ENCODE measurements at places on chromosomes 3 and 15.

- no peak for DNase-seq
Measured at GRCh38 chr15:94579286-94579685, 347.9 kb downstream of the MCTP2 start.

GRCh38 chr3:182740710-182741109, 52.6 kb upstream of the ATP11B start:
- DNase-seq, result no peak

DNA sequence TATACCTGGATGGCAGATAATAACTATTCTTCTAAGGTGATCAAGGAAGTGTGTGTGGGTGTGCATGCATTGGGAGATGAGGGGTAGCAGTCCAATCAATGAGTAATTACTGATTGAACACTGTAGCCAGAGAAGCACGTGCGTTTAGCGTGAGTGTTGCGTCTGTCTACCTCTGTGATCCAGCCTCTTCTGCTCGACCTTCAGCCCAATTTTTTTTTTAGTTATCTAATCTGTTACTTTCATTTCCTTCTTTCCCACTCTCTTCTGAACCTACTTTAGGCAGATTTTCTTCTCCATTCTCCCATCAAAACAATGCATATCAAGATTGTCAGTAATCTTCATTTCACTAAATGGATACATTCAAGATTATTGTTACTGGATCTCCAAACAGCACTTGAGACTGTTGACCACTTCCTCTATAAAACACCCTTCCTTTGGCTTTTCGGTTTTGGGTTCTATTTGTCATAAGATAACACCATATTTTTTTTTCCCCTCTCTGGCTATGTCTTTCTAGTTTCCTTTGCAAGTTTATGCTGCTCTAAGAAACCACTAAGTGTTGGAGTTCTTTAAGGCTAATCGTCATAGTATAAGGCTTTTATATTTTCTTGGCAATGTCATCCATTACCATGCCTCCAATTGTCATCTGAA, 41.0 kb downstream of the MCTP2 start:
- DNase-seq, result no peak

- DNase-seq, result no peak
Measured at GRCh38 chr3:10936686-10937085, 55.9 kb upstream of the SLC6A1 start.

DNA sequence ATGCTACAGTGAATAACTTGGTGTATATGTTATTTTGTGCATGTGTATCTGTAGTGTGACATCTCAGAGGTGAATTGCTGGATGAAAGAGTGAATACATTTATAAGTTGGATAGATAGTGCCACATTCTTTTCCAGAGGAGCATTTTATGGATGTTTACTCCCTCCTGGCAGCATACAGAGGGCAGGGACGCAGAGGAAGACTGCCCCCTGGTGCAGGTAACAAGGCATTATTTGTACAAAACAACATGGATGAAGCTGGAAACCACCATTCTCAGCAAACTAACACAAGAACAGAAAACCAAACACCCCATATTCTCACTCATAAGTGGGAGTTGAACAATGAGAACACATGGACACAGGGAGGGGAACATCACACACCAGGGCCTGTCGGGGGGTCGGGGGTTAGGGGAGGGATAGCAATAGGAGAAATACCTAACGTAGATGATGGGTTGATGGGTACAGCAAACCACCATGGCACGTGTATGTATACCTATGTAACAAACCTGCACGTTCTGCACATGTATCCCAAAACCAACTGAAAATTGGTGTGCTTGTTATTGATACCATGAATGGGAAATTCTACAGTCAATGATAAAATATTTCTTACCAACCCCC, 57.9 kb upstream of the CTXND1 start:
- no peak for DNase-seq

- DNase-seq, result no peak
Measured at GRCh38 chr15:100201376-100202280, 140.1 kb downstream of the ADAMTS17 start.

- DNase-seq, result no peak
Measured at GRCh38 chr3:83500931-83501330, 1457.9 kb upstream of the CADM2 start.

DNA sequence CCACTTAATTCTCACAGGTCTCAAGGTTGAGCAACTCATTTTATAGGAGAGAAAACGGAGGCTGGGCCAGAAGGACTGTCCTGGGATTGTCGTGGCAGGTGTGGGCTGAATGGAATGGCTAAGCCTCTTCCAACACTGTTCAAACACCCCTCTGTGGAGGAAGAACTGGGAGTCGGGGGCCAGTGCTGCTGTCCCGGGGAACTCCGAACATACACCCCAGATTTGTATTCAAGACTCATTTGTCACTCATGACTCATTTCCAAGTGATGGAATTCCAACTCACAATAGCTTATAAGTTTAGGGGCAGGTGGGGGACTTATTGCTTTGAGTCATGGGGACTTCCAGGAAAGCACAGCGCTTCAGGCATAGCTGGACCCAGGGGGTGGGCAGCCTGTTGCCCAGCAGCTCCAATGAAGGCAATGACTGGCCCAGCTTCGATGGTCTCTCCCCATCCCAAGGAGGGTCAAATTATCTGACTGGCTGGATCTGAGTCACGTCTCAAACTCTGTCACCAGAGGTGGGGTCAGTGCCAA, 72.5 kb downstream of the TM2D3 start:
- DNase-seq, result no peak

- no peak for DNase-seq
Measured at GRCh38 chr3:12660196-12660595, 3.7 kb downstream of the RAF1 start.

All from activated gamma-delta T cell (primary cell).